A549 treated with GW870086 at 1 μM for 4 hours (cell line): ENCODE measurements at places on chromosomes 7 and 10. TPM values are rescaled to one million over a fixed set of nuclear protein-coding genes. Genes with fewer than 3 reads are reported as not detected.

The VDAC2 gene
- total RNA-seq = 321 to 347 TPM (median 335 TPM) in 5 replicates

The C10orf62 gene
- total RNA-seq = 0.11 TPM in 1 of 5 replicates, not detected in the others

The NUPR2 gene
- total RNA-seq = not detected in 5 replicates

The LRRN3 gene
- total RNA-seq = 0.03 to 0.05 TPM in 2 of 5 replicates, not detected in the others

The FAM131B gene
- total RNA-seq = 0.27 to 0.65 TPM (median 0.40 TPM) in 5 replicates

The CRHR2 gene
- total RNA-seq = 0.05 to 0.07 TPM in 2 of 5 replicates, not detected in the others

The EGFR gene
- 75.8 to 111 TPM (median 109 TPM) in 5 replicates for total RNA-seq

The TMEM139 gene
- 0.69 to 1.9 TPM (median 1.2 TPM) in 5 replicates for total RNA-seq

The MPP7 gene
- 0.10 to 0.21 TPM (median 0.11 TPM) in 4 of 5 replicates, not detected in the other for total RNA-seq

The SRI gene
- 105 to 140 TPM (median 130 TPM) in 5 replicates for total RNA-seq

The CPXM2 gene
- not detected in 5 replicates for total RNA-seq

The PPP1R9A gene
- total RNA-seq = 2.1 to 4.0 TPM (median 3.8 TPM) in 5 replicates

The OR6B1 gene
- not detected in 5 replicates for total RNA-seq

The LRRD1 gene
- not detected in 5 replicates for total RNA-seq

The AOAH gene
- not detected in 5 replicates for total RNA-seq

The GPR158 gene
- 0.05 to 0.07 TPM (median 0.06 TPM) in 4 of 5 replicates, not detected in the other for total RNA-seq

The CDK1 gene
- total RNA-seq = 79.6 to 106 TPM (median 91.8 TPM) in 5 replicates

The LIPM gene
- total RNA-seq = not detected in 5 replicates

The OR2A5 gene
- total RNA-seq = not detected in 5 replicates

The ARMC3 gene
- 0.67 to 1.1 TPM (median 0.96 TPM) in 5 replicates for total RNA-seq

The TMEM229A gene
- total RNA-seq = not detected in 5 replicates

The HECTD2 gene
- 2.7 to 3.9 TPM (median 3.6 TPM) in 5 replicates for total RNA-seq

The AHR gene
- 6.9 to 11.2 TPM (median 9.4 TPM) in 5 replicates for total RNA-seq

The GIMAP4 gene
- not detected in 5 replicates for total RNA-seq

The SRRM3 gene
- total RNA-seq = 8.2 to 12.5 TPM (median 11.2 TPM) in 5 replicates

The ITIH5 gene
- 0.08 to 0.26 TPM (median 0.09 TPM) in 5 replicates for total RNA-seq

The PKD1L1 gene
- 0.03 to 0.24 TPM (median 0.05 TPM) in 5 replicates for total RNA-seq

The TRIL gene
- total RNA-seq = not detected in 5 replicates

The NEURL1 gene
- total RNA-seq = 0.19 to 0.69 TPM (median 0.38 TPM) in 5 replicates

The THSD7A gene
- total RNA-seq = 1.3 to 3.0 TPM (median 2.2 TPM) in 5 replicates

The IQUB gene
- total RNA-seq = 0.12 TPM in 1 of 5 replicates, not detected in the others

The CPVL gene
- total RNA-seq = 0.21 to 0.55 TPM (median 0.44 TPM) in 4 of 5 replicates, not detected in the other
